GM06990 (cell line): ENCODE measurements at places on chromosomes 12 and 14.

- DNase-seq, result no peak
Measured at GRCh38 chr14:90797451-90797850, 18.8 kb downstream of the TTC7B start.

DNA sequence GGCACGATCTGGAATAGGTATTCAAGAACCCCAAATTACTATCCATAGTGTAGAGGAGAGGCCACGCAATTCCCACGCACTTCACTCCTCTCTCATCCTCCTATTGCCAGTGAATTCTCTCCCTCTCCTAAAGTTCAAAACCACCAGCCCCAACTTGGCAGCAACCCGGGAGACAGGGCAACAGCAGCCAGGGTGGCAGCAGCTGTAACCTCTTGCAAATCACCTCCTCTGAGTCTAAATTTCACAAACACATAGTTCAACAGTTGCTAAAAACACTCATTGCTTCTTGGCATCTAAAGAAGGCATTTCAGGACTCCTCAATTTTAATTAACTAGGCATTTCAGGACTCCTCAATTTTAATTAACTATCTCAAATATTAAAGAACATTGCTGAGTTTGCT, 37.7 kb upstream of the MANSC4 start:
- no peak for DNase-seq

DNA sequence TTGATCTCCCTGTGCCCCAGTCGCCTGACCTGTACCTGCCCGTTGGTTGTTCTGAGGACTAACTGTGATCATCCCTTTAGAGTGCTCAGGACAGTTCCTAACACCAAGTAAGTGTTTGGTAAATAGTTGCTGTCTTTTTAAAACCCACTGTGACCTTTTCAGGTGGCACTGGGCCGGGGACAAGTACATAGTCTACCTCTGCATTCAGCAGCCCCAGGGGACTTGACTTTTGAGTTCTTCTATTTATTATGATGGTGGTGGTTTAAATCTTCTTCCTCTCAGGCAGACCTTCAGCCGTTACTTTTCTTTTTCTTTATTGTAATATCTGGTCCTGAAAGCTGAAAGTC, 38.8 kb downstream of the EVL start:
- DNase-seq, result no peak

GRCh38 chr14:53946404-53947093, 10.1 kb downstream of the BMP4 start:
- DNase-seq, result no peak

DNA sequence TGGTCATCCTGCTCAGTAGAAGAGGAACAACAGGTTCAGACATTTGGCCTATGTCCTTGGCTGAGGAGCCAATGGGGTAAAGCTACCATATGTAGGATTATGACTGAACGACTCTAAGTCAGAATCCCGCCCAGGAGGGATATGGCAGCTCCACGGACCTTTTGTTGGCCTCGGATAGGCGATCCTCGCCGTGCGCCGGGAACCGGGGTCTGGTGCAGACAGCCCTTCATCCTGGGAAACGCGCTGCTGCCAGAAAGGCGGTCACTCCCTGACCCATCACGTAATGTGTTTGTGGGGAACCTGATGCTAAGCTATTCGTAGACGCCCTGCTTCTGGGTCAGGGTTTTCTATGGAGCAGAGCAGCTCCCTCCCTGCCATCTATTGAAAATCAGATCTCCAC, 178.9 kb upstream of the ALG10B start:
- no peak for DNase-seq

DNA sequence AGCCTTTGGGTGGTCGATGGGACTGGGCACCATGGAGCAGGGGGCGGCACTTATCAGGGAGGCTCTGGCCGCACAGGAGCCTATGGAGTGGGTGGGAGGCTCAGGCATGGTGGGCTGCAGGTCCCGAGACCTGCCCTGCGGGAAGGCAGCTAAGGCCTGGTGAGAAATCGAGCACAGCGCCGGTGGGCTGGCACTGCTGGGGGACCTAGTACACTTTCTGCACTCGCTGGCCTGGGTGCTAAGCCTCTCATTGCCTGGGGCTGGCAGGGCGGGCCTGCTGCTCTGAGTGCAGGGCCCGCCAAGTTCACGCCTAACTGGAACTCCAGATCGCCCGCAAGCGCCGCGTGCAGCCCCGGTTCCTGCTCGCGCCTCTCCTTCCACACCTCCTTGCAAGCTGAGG, 33.1 kb upstream of the SLCO1B3 start:
- no peak for DNase-seq
